ENCODE measurements at places on chromosomes 2 and 18.

- DNase-seq: no peak
Observed at GRCh38 chr2:207491956-207492355, 37.8 kb upstream of the CREB1 start.

- no peak for DNase-seq
Observed at GRCh38 chr2:68009526-68009925, 53.3 kb downstream of the C1D start.

DNA sequence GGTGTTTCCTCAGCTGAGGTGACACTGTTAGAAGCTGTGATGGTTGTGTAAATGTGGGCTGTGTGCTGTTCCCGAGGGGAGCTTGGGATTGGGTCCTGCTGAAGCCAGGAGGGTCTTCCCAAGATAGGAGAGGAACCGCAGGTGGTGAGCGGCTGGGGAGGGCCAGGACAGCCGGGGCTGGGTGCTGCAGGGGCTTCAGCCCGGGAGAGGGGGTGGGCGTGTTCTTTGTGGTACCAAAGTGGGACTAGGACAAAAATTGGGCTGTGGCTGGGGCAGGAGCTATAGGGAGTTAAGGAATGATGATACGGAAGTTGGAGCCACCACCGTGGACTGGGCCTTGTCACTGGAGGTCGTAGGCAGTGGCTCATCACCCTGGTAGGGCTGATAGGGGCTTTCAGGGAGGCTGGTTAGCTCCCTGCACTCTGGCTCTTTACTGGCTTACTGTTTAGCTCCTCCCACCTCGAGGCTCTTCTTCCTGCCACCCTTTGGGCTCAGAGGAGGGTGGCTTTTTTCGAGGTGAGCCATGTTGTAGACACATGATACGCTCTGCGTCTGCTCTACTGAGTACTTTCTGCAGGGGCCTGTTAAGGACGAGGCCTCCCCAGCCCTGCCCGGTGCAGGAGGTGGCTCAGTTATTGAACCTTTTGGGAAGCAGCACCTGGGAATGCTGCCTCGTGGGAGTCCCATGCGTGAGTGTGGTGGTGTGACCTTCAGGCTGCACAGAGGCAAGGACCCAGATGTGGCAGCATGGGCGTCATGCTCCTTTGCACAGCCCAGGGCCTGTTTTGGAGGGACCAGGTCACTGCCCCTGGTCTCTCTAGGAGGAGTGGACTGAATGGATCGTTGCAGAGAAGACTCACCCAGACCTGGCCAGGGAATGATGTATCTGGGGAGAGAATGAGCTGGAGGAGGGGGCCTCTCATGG lies 21.6 kb downstream of the ASB1 start:
- no peak for DNase-seq

DNA sequence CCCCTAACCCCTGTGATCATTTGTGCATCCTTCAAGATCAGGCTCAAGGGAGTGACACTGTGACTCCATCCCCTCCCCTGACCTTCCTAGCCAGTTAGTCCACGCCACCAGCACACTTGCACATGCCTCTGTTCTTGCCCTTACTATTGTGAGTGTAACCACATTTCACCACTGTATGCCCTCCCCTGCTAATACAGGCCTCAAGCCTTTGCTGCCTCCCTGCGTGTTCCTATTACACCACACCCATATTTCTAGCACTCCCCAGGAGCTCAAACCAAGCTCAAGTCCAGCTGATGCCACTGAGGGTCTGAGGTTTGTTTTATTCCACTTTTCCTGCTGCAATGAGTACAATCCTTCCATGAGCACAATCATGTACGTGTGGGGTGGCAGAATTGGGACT lies 288.9 kb upstream of the FBXO11 start:
- no peak for DNase-seq

- no peak for DNase-seq
Observed at GRCh38 chr2:121471532-121472469, 58.9 kb upstream of the RNU4ATAC start.

GRCh38 chr2:40859617-40860016 lies 407.7 kb upstream of the SLC8A1 start:
- DNase-seq: no peak

DNA sequence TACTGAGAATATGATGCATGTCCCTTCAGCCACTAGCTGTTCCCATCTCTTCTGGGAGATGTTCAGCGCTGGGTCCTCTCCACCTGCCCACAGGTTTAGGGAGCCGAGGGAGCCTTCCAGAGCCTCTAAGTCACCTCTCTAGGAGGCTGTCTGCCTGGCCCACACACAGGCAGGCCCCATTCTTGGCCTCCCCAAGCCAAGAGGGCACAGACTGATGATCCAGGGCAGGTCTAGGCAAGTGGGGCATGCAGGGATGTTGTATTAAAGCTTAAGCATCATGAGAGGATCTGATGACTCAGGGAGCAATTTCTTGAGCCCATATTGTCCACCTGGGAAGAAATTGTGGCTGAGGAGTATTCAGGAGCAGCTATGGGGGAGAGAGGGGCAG lies 19.9 kb downstream of the TMSB10 start:
- no peak for DNase-seq

DNA sequence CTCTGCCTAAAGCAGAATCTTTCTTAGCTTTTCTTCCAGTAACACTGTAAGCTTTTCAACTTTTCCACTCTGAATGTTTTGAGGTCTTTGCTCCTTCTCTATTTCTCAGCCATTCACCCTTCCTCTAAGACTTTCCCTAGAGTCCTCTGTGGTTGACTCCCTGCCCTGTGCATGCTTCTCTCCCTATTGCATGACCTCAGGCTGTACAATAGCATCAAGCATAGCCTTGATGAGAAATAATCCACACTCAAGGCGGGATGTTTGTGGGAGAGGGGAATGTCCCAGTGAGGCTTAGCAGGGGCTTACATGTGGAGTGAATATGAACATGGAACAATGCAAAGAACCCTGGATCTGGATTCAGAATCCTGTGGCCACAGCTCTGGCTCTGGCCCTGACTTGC lies 48.4 kb upstream of the IGFBP5 start:
- no peak for DNase-seq

DNA sequence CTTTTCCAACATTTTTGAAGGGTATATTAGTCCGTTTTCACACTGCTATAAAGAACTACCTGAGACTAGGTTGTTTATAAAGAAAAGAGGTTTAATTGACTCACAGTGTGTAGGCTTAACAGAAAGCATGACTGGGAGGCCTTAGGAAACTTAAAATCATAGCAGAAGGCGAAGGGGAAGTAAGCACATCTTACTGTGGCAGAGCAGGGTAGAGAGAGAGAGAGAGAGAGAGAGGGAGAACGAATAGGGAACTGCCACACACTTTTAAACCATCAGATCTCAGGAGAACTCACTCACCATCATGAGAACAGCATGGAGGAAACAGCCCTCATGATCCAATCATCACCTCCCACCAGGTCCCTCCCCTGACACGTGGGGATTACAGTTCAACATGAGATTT lies 420.3 kb downstream of the SOCS6 start:
- DNase-seq: no peak

DNA sequence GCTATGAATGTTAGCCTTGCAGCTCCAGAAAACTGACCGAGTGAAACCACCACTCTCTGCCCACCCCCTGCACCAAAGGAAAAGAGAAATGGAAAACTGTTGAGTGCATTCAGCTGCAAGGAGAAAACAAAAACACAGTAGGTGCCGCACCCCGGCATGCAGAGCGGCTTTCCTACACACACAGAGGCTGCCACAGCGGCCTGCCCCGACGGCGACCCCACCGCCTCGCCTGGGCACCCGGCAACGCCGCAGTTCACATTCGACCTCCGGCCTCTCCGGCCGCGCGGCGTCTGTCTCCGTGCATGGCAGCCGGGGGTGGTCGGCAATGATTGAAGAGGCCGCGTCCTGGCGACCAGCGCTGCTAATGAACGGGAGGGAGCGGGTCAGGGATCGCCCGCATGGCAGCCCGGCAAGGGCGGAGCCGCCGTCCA lies 417.1 kb upstream of the SALL3 start:
- no peak for DNase-seq

- no peak for DNase-seq
Observed at GRCh38 chr18:11175266-11175979, 26.1 kb upstream of the PIEZO2 start.

- DNase-seq: no peak
Observed at GRCh38 chr2:21924640-21925285, 801.0 kb downstream of the TDRD15 start.

- no peak for DNase-seq
Observed at GRCh38 chr18:32420084-32420750, 50.5 kb downstream of the GAREM1 start.

GRCh38 chr2:96574364-96574763 lies 37.8 kb downstream of the ARID5A start:
- DNase-seq: no peak
